ENCODE measurements at places on chromosomes 6 and 20. TPM values are rescaled to one million over a fixed set of nuclear protein-coding genes. Genes with fewer than 3 reads are reported as not detected.

Gene SRSF12
- 20.1 TPM for polyA plus RNA-seq

DNA sequence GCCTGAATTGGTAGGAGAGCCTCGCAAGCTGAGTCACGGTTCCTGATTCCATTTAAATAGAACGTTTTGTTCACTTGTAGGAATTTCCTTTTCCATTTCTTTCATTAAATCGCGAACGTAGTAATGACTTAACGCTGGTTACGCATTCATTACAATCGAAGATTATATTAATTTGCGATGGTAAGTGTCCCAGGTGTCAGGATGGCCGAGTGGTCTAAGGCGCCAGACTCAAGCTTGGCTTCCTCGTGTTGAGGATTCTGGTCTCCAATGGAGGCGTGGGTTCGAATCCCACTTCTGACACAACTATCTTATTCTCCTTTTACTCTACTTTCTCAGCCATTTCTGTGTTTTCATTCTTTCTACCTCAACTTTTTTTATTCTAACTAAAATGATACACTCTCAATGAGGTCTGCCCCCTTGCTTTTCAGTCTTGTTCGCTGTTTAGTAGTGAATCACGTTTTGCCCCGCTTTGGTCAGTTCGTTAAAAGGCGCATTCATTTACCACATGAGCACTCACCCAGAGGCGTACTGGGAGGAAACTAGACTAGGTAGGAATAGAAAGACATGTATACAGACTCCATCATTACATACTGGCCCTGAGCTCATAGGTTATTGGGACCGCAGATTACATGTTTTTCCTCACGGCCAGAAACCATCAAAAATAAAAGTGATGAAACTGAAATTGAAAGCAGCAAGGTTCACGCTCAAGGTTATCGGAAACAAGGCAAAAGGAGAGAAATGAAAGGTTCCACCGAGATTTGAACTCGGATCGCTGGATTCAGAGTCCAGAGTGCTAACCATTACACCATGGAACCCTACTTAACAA is 17.3 kb upstream of the TRIM27 start:
- peak; percentile 78 for DNase-seq

Gene KCNK5
- polyA plus RNA-seq: 9.6 TPM

Gene UBD
- polyA plus RNA-seq: 2.3 TPM

- peak; percentile 24 for DNase-seq
Observed at GRCh38 chr20:62952373-62952967, at the start of gene SLC17A9. Gene SLC17A9, plus strand, starts transcription at chr20:62952709. Its CDS starts 122 bp downstream, at chr20:62952831.

Gene PPIL6
- 21.5 TPM for polyA plus RNA-seq

DNA sequence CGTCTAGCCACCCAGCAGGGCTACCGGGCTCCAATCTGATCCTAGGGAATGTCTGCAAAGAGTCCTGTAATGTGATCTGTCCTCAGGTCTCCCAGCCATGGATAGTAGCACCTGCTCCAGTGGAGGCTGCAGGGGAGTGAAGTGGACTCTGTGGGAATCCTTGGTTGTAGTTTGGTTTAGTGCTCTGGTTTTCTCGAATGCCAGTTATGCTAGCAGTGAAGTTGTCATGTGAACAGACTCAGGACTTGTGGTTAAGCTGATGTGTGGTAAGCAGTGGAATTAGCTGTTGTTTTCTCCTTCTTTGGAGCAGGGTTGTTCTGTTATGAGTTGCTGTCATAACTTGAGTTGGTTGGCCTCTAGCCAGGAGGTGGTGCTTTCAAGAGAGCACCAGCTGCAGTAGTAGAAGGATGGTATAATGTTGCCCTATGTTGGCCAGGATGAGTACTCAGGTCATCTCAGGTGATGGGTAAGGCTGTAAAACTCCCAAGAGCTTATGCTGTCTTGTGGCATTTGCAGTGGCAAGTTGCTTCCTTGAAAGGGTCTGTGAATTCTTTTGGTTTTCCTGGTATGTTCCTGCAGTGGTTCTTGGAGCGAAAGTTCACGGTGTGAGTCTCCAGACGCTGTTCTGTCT is 390.2 kb downstream of the UTRN start:
- no peak for DNase-seq

GRCh38 chr20:45970646-45971424 is 1.2 kb downstream of the ZNF335 start:
- no peak for DNase-seq

DNA sequence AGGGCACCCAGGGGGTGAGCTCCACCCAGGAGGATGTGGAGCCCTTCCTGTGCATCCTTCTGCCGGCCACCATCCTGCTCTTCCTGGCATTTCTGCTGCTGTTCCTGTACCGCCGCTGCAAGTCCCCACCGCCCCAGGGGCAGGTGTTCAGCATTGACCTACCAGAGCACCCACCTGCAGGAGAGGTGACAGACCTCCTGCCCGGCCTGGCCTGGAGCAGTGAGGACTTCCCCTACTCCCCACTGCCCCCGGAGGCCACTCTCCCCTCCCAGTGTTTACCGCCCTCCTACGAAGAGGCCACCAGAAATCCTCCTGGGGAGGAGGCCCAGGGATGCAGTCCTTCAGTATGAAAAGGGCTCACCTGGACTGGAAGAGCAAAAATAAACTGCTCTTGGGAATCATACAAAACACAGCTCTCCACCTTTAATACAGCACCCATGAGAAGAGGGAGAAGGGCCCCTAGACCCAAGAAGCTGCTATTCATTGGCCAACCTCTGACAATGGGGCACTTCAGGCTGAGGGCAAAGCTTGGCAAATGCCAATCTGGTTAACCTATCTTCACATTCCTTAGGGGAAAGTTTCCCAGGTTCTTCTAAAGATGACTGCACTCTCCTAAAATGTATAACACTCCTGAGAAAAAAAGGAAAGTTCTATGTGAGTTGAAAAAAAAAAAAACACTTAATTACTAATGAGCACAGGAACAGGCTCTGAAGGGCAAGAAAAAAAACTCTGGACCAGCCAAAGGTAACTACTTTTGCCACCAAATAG is 5.0 kb downstream of the SMIM28 start:
- DNase-seq: no peak

DNA sequence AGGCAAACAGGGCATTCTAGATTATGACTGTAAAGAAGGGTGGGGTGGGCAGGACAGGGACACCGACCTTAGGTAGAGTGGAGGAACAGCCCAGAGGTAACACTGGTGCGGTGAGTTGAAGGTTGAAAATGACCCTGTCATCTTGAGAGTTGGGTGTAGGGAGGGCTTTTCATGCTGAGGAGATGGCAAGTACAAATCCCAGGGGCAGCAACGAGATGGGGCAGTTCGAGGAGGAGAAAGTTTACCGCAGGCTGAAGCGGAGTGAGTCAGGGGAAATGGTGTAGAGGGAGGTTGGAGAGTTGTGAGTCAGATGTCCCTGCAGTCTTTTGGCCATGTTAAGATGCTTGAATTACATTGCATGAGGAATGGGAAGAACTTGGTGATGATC is 101.1 kb downstream of the HIVEP1 start:
- no peak for DNase-seq

DNA sequence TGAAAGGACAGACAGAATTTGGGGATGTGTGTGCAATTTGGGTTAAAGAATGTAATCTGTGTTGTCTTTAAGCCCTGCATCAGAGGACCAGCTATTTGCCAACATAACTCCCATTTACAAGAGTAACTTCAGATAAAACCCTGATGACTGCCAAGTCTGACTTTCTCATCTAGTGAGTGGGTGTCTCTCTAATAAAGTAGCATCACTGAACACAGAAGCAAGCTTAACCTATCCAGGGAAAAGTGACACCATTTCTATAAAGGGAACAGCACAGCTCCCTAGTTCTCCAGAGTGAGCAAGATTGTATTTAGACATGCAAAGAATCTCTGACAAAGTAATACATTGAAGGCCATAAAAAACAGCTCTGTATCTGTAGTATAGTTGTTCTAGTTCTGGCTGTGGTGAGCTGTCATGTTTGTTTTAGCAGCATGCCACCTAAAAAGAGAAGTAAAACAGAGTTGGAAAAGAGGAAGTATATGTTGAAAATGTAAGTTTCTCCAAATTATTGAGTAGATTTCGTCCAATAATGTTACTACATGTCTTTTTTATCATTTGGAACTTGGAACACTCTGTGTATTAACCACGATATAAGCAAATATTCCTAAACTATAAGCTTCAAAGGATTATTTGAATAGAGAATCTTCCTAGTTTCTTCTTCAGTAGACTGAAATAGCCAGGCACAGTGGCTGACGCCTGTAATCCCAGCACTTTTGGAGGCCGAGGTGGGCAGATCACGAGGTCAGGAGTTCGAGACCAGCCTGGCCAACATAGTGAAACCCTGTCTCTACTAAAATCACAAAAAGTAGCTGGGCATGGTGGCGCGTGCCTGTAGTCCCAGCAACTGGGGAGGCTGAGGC is 8.8 kb upstream of the PIM1 start:
- DNase-seq: no peak

DNA sequence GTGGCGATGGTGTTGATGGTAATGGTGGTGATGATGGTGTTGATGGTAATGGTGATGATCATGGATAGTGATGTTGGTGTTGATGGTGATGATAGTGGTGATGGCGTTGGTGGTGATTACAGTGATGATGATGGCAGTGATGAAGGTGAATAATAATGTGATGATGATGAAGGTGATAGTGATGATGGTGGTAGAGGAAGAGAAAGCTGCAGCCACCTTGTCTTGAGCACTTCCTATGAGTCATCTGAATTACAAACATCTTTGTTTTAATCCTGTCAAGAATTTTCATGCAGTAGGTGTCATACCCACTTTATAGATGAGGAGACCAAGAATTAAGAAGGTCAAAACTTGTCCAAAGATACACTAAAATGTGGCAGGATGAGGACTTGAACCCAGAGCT is 242.4 kb downstream of the TAF4 start:
- no peak for DNase-seq

Gene SLC17A1
- 33.9 TPM for polyA plus RNA-seq

DNA sequence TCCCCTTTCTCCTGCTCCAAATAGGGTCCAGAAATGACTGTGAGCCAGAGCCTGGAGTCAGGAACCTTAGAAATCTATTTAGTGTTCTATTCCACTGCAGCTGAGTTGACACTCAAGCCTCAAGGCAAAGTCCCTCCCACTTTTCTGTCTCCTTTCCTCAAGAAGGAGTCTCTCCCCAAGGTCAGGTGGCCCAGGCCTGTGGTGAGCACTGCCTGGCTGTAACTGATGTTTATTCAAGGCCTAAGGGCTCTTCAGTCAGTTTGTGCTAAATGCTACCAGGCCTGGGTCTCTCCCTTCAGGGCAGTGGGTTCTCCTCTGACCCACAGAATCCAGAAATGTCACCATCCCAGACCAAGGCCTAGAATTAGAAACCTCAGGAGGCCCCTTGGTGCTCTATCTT is 1042.9 kb upstream of the EPHA7 start:
- no peak for DNase-seq

GRCh38 chr20:48659858-48660257 is 167.9 kb downstream of the PREX1 start:
- DNase-seq: no peak

DNA sequence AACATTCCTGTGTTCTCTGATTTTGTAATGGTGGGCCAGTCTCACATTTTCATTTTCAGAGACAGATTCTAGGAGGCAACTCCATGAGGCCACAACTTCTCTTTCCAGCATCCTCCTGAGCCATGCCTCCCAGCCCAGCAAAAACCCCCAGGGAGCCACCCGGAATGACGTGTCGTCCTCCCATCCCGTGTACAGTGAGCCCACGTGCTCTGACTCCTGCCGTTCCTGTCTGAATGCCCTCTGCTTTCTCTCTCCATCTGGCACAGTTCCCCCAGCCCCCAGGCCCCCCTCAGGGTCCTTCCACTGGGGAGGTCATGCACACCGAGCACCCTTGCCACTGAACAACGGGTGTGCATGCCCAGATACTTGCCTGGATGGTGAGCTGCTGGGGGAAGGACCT is 38.0 kb downstream of the C20orf203 start:
- no peak for DNase-seq

Gene GRM4
- polyA plus RNA-seq: 0.53 TPM

- DNase-seq: no peak
Observed at GRCh38 chr20:8844179-8844578, 224.7 kb upstream of the PLCB4 start.

DNA sequence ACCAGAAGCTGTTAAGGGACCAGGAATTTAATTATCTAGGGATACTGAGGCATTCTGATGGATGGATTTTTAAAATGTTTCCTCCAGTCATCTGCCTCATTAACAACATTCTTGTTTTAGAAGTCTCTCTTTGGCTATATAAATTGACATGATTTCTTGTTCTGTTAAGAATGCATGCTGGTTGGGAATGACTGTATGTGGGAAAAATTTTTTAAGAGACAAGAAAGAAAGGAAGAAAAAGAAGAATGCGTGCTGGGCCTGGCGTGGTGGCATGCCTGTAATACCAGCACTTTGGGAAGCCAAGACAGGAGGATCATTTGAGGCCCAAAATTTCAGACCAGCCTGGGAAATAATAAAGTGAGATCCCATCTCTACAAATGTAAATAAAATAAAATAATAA is 203.6 kb downstream of the GJA1 start:
- DNase-seq: no peak

DNA sequence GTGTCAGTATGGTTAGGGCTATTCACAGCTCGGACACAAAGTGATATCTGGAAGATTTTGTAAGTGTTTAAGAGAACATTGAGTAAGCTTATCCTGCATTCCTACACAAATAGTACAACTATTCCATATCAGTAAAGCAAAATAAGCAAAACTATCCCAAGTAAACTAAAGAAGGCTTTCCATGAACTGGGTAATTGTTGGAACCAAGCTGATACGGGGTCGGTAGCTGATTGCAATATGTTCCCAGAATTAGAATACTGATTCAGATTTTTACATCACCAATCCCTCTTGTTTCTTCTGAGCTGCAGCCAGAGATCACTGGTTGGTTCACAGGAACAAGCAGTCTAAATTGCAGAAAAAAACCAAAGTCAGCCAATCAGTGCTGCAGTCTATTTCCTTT is 54.1 kb downstream of the CDS2 start:
- no peak for DNase-seq

Gene WFDC12
- polyA plus RNA-seq: not detected

Gene TOP1
- polyA plus RNA-seq: 123 TPM

GRCh38 chr6:68239034-68239433 is 396.0 kb upstream of the ADGRB3 start:
- DNase-seq: no peak

Gene MYCT1
- 17.2 TPM for polyA plus RNA-seq

Gene SLC22A1
- polyA plus RNA-seq: 1.5 TPM

Gene ADAM33
- polyA plus RNA-seq: 9.1 TPM

DNA sequence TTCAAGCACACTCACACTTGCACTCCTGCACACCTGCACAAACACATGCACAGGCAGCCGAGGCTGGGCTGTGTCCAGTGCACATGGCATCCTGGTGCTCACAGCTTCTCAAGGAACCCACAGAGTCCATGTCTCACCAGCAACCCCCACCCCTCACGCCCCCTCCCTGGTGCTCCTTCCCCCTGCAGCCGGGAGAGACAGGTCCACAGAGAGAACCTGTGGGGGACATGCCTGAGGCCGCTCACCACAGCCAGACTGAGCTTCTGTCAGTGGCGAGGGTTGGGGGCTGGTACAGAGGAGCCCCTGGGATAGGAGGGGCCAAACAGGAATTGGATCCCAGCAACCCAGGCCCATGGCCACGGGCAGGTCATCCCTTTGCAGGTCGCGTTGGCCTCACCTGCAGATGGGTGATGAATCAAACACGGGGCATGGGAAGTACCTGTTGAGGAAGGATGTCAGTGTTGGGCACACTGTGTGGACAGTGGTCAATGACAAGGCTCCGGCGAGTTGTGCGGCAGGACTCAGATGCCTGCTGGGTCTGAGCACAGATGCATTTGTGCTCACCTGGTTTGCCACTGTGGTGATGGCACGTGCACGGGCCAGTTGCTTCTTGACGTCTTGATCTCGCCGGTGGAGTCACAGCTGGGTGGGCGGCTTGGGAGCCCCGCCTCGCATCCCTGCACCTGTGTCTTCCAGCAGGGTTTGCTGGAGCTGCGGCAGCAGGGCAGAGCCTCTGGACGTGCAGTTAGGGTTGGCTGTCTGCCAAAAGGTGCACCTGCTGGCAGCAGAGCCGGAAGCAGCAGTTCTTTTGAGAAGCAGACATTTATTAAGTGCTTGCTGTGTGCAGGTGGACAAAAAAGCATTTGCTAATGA is 113.0 kb downstream of the ERMARD start:
- DNase-seq: peak; percentile 31

Data from left kidney (tissue), 8 donors.